ENCODE measurements at places on chromosomes 5 and 9.

GRCh38 chr5:58902765-58903164 lies 319.9 kb downstream of the RAB3C start:
- DNase-seq, result no peak
- no peaks in the 10 kb centered on the region for H3K4me1 ChIP-seq
- no peaks in the 10 kb centered on the region for H3K27me3 ChIP-seq
- H3K36me3 ChIP-seq, result no peaks in the 10 kb centered on the region
- H3K4me3 ChIP-seq, result no peak overlapping the region
- H3K27ac ChIP-seq, result no peak overlapping the region

GRCh38 chr9:88749420-88749819 lies 214.4 kb downstream of the NXNL2 start:
- peaks cover 4% of the 10 kb centered on the region for H3K4me1 ChIP-seq
- H3K27ac ChIP-seq, result no peak overlapping the region
- DNase-seq, result no peak
- no peaks in the 10 kb centered on the region for H3K27me3 ChIP-seq
- H3K4me3 ChIP-seq, result no peak overlapping the region

GRCh38 chr5:95948631-95949030 lies 13.0 kb downstream of the ELL2 start:
- H3K4me1 ChIP-seq, result no peaks in the 10 kb centered on the region
- H3K36me3 ChIP-seq, result no peaks in the 10 kb centered on the region
- no peak overlapping the region for H3K4me3 ChIP-seq
- no peaks in the 10 kb centered on the region for H3K27me3 ChIP-seq

- H3K36me3 ChIP-seq, result no peaks in the 10 kb centered on the region
- H3K4me3 ChIP-seq, result no peak overlapping the region
- H3K4me1 ChIP-seq, result no peaks in the 10 kb centered on the region
- H3K27me3 ChIP-seq, result no peaks in the 10 kb centered on the region
- DNase-seq, result no peak
Measured at GRCh38 chr5:101482931-101483330, 579.8 kb upstream of the ST8SIA4 start.

- no peaks in the 10 kb centered on the region for H3K27me3 ChIP-seq
- H3K36me3 ChIP-seq, result no peaks in the 10 kb centered on the region
- no peak overlapping the region for H3K4me3 ChIP-seq
- no peaks in the 10 kb centered on the region for H3K4me1 ChIP-seq
- H3K27ac ChIP-seq, result no peak overlapping the region
Measured at GRCh38 chr5:154576429-154576806, 98.4 kb upstream of the HAND1 start.

GRCh38 chr5:90112033-90112692 lies 297.4 kb downstream of the CETN3 start:
- no peak overlapping the region for H3K4me3 ChIP-seq
- no peaks in the 10 kb centered on the region for H3K36me3 ChIP-seq
- H3K27ac ChIP-seq, result peak overlapping the region; percentile 66
- peaks cover 8% of the 10 kb centered on the region for H3K4me1 ChIP-seq
- no peak for DNase-seq
- no peaks in the 10 kb centered on the region for H3K27me3 ChIP-seq

GRCh38 chr5:65926276-65926783 lies at the start of gene ERBIN:
TSS of gene ERBIN (plus strand) at chr5:65926575. CDS start at chr5:65992719, 66,144 bp downstream.
- peak; percentile 42 for DNase-seq
- H3K27ac ChIP-seq, result peak within 1 kb of the TSS; percentile 100
- H3K36me3 ChIP-seq, result no peaks in the 10 kb centered on the region
- peak within 1 kb of the TSS; percentile 99 for H3K4me3 ChIP-seq

- no peaks in the 10 kb centered on the region for H3K27me3 ChIP-seq
- H3K4me1 ChIP-seq, result peaks cover 3% of the 10 kb centered on the region
- H3K4me3 ChIP-seq, result peak within 1 kb of the TSS; percentile 78
- peak within 1 kb of the TSS; percentile 64 for H3K27ac ChIP-seq
Measured at GRCh38 chr9:132878695-132879456, at the start of gene SPACA9. TSS of gene SPACA9 (plus strand) at chr9:132878898. CDS start at chr9:132883948, 5,050 bp downstream.

DNA sequence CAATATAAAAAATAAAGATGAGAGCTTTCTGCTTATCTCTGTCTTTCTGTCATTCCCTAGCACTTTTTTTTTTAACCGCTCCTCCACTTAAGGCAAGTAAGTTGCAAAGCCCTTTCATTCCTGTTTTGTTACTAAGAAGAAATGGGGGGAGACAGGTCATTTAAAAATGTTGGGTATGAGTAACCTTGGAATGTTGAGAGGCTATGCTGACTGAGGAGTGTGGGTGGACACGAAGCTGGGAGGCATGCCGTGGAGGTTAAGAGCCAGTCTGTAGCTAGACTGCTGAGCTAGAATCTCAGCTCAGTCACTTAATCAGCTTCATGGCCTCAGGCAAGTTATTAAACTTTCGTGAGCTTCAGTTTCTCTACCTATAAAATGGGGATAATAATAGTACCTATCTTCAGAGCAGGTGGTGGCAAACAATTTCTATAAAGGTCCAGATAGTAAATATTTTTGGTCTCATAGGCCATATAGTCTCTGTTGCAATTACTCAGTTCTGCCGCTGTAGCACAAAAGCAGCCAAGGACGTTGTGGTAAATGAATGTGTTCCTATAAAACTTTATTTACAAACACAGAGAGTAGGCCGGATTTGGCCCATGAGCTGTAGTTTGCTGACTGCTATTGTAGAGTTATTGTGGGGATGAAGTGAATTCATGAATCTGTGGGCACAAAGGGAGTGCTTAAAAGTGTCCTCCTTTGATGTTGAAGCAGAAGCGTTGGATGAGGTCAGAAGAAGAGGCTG lies 220.0 kb downstream of the GABBR2 start:
- no peak for DNase-seq
- no peak overlapping the region for H3K4me3 ChIP-seq
- no peaks in the 10 kb centered on the region for H3K4me1 ChIP-seq
- no peaks in the 10 kb centered on the region for H3K36me3 ChIP-seq
- no peak overlapping the region for H3K27ac ChIP-seq
- no peaks in the 10 kb centered on the region for H3K27me3 ChIP-seq

- H3K4me1 ChIP-seq, result no peaks in the 10 kb centered on the region
- no peak for DNase-seq
- H3K27me3 ChIP-seq, result no peaks in the 10 kb centered on the region
- no peak overlapping the region for H3K4me3 ChIP-seq
- peak overlapping the region; percentile 81 for H3K27ac ChIP-seq
Measured at GRCh38 chr9:4886698-4887097, 94.0 kb downstream of the RCL1 start.

- DNase-seq, result no peak
- peaks cover 9% of the 10 kb centered on the region for H3K36me3 ChIP-seq
- no peak overlapping the region for H3K4me3 ChIP-seq
- no peak overlapping the region for H3K27ac ChIP-seq
- no peaks in the 10 kb centered on the region for H3K27me3 ChIP-seq
- peaks cover 3% of the 10 kb centered on the region for H3K4me1 ChIP-seq
Measured at GRCh38 chr9:34610434-34611206, 1.3 kb downstream of the RPP25L start.

DNA sequence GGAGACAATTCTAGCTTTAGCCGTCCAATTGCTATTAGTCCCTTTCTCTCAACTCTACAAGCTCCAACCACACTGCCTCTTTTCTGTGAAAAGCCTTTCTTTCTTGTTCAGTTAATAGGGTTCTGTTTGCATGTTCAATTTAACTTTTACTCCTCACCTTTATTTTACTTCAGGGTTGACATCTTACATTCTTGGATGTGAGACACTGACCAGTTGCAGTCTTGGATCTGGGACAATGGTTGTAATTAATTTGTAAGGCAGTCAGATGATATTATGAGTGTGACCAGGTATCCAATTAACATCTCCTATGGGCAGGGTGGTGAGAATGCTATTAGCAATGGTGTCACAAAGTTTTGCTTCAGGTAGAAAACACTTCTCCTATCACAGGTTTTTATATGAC lies 774.5 kb downstream of the TLR4 start:
- H3K4me1 ChIP-seq, result no peaks in the 10 kb centered on the region
- H3K4me3 ChIP-seq, result no peak overlapping the region
- no peaks in the 10 kb centered on the region for H3K36me3 ChIP-seq
- DNase-seq, result no peak
- no peaks in the 10 kb centered on the region for H3K27me3 ChIP-seq
- H3K27ac ChIP-seq, result no peak overlapping the region
